Activated T-helper 1 cell treated with anti-CD3 and anti-CD28 coated beads, Interleukin-12 subunit alpha, Interleukin-12 subunit beta, Interleukin-2, Interleukin-4 antibody, amounts not matched to agents 30 ng/mL and 10 ng/mL and 1 ng/mL, durations not matched to agents 14 hours and 24 hours and 36 hours (primary cell): ENCODE measurements at places on chromosomes 7 and 10. TPM values are rescaled to one million over a fixed set of nuclear protein-coding genes. Genes with fewer than 3 reads are reported as not detected.

The MYOZ1 gene
- not detected in 2 replicates for total RNA-seq

GRCh38 chr10:28254290-28254985 lies 48.4 kb downstream of the MPP7 start:
- H3K4me3 ChIP-seq = no peak overlapping the region
- no peaks in the 10 kb centered on the region for H3K27me3 ChIP-seq

DNA sequence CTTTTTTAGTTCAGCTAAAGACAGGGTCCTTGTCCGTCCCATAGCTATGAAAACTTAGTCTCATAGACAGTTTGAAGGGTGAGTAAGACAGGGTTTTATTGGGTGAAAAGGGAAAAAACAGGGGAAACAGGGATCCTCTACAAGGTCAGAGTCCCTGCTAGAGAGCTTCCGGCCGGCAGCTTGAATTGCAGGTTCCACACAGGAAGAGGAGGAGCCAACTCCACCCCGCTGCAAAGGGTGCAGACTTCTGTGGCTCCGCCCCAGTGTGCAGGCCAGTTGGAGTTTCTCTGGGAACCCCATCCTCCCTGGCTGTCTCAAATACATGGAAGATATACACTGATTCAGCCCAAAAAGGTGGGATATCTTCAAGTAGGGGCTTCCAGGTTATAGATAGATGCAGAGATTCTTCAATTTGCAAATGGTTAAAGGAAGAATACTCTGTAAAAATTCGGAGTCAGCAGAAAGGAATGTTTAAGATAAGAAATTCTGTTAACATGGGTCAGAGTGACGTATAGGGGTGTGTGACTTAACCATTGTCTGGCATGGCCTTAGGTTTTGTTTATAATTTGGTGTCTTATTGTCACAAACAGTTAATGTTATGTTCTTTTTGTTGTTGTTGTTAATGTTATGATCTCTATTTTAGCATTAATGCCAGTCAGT lies 34.6 kb upstream of the HECW1 start:
- peaks cover 3% of the 10 kb centered on the region for H3K27me3 ChIP-seq
- no peak for DNase-seq
- no peak overlapping the region for H3K4me3 ChIP-seq

The BAIAP2L1 gene
- total RNA-seq = 1.7 and 2.7 TPM in 2 replicates

GRCh38 chr7:66748791-66749190 lies 8.3 kb downstream of the RABGEF1 start:
- peaks cover 3% of the 10 kb centered on the region for H3K36me3 ChIP-seq
- no peak overlapping the region for H3K27ac ChIP-seq
- no peaks in the 10 kb centered on the region for H3K27me3 ChIP-seq
- H3K4me1 ChIP-seq = peaks cover 13% of the 10 kb centered on the region
- no peak overlapping the region for H3K4me3 ChIP-seq

The LRRC17 gene
- 0.17 TPM in 1 of 2 replicates, not detected in the other for total RNA-seq

DNA sequence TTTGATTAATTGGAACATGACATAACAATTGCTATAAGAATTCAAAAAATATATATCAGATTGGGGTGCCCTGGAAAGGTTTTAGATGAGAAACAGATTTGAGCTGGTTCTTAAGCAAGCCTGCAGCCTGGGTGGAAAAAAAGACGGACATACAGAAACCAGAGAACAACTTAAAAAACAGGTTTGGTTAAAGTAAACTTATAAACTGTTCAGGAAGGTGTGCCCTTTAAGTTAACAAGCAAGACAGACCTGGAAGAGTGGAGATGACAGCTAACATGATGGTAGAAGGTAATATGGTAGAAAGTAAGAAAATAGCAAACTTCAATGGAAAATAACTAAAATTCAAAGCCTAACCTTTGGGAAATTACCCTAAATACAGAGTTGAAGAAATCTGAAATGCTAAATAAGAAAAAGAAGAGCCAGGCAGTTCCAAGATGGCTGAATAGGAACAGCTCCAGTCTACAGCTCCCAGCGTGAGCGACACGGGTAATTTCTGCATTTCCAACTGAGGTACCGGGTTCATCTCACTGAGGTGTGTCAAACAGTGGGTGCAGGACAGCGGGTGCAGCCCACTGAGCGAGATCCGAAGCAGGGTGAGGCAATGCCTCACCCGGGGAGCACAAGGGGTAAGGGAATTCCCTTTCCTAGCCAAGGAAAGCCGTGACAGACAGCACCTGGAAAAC lies 52.2 kb downstream of the CADPS2 start:
- no peak overlapping the region for H3K27ac ChIP-seq
- H3K4me1 ChIP-seq = no peaks in the 10 kb centered on the region
- DNase-seq = no peak
- H3K36me3 ChIP-seq = no peaks in the 10 kb centered on the region
- no peaks in the 10 kb centered on the region for H3K27me3 ChIP-seq

DNA sequence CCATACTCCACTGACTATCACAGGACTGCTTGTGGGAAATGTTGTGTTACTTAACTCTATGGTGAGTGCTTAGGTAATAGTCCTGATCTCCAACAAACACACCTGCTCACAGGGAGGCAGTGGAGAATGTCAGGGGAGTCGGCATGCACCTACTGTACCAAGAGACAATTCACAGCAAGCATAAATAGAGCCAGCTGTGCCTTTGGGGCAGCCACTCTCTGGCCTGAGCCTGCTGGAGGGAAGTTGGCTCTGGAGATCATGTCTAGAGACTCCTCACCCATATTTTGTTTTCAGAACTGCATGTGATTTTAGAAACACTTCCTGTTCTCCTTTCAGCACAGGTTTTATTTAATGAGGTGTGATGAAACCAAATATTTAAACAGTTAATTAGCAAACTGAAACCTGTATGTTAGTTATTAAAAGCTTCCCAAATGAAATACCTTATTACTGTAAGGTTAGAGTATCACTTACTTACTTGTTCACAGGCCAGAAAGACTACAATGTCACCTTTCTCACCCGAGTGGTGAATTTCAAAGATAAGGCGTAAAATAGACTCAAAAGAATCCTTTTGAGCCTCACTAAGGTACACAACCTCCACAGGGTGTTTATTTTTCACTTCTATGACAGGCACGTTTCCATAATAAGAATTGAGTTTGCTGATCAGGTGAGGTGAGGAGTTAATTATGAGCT lies 21.8 kb downstream of the DHX32 start:
- H3K27me3 ChIP-seq = no peaks in the 10 kb centered on the region
- H3K27ac ChIP-seq = no peak overlapping the region
- no peaks in the 10 kb centered on the region for H3K4me1 ChIP-seq
- H3K36me3 ChIP-seq = peaks cover 2% of the 10 kb centered on the region
